ENCODE measurements at places on chromosomes 1 and 21. TPM values are rescaled to one million over a fixed set of nuclear protein-coding genes. Genes with fewer than 3 reads are reported as not detected.
A peak's percentile ranks its signal among the peaks of the same experiment; 100 is the strongest.

- no peak for DNase-seq
Measured at GRCh38 chr1:169112241-169112640, 5.8 kb downstream of the ATP1B1 start.

GRCh38 chr1:210677533-210677932 is 348.8 kb downstream of the HHAT start:
- DNase-seq = no peak

DNA sequence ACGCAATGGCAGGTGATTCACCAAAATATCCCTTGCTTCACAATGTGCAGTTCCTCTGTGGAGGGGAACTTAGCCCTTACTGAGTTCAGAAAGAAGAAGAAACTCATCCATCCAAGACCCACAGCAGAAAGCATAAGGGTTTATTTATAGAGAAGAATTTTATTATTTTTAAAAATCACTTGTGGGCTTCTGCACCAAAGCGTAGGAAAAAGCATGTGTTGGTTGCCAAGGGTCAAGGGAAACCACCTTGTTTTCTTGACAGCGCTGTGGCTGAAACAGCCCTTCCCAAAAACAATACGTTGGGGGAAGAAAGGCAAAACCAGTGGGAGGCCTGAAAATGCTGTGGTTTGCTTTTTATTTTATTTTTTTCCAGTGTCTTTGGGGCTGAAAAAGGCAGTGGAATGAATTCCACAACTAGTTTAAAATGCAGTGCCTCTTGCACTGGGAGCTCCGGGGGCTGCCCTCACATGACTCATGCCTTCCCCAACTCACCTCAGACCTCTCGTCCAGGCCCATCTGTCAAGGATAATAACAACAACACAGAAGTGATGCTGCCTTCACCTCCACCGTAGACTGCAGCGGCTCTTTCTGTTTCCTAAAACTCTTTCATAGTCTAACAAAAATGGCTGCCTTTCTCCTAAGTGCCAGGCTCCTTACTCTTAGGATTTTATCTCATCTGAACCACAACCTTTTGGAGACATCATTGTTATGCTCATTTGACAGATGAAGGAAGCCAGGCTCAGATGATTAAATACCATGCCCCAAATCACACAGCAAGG is 224.2 kb upstream of the JUN start:
- peak; percentile 7 for DNase-seq

The RPS6KA1 gene
- total RNA-seq = 331 TPM

The PPP1R8 gene
- 88.1 TPM for total RNA-seq

Data from activated T-helper 1 cell treated with anti-CD3 and anti-CD28 coated beads, Interleukin-12 subunit alpha, Interleukin-12 subunit beta, Interleukin-2, Interleukin-4 antibody, amounts not matched to agents 30 ng/mL and 10 ng/mL and 1 ng/mL, durations not matched to agents 14 hours and 24 hours and 36 hours (primary cell).